MCF 10A (cell line): ENCODE measurements at places on chromosomes 11 and 22. TPM values are rescaled to one million over a fixed set of nuclear protein-coding genes. Genes with fewer than 3 reads are reported as not detected.

OR56B1 gene
- total RNA-seq: not detected in 2 replicates

ENTHD1 gene
- not detected in 2 replicates for total RNA-seq

DRD4 gene
- total RNA-seq: 0.44 and 1.3 TPM in 2 replicates

DGCR8 gene
- total RNA-seq: 40.8 and 49.1 TPM in 2 replicates

LRRC32 gene
- not detected in 2 replicates for total RNA-seq

OR51B2 gene
- not detected in 2 replicates for total RNA-seq

SYT9 gene
- not detected in 2 replicates for total RNA-seq

AIFM3 gene
- total RNA-seq: 1.1 and 1.3 TPM in 2 replicates

CD3G gene
- not detected in 2 replicates for total RNA-seq

DMC1 gene
- total RNA-seq: 0.56 and 1.4 TPM in 2 replicates

CPT1B gene
- total RNA-seq: 52.2 and 57.3 TPM in 2 replicates

FGF19 gene
- total RNA-seq: not detected in 2 replicates

BATF2 gene
- 1.3 and 1.6 TPM in 2 replicates for total RNA-seq

TIMM10 gene
- 52.2 and 80.3 TPM in 2 replicates for total RNA-seq

RASL10A gene
- 0.52 and 0.82 TPM in 2 replicates for total RNA-seq

PGR gene
- not detected in 2 replicates for total RNA-seq

PLAAT5 gene
- total RNA-seq: not detected in 2 replicates

DSCAML1 gene
- not detected in 2 replicates for total RNA-seq

C11orf65 gene
- total RNA-seq: 1.4 and 1.5 TPM in 2 replicates

TIMM8B gene
- 58.1 and 70.8 TPM in 2 replicates for total RNA-seq

ASRGL1 gene
- 0.65 TPM in 1 of 2 replicates, not detected in the other for total RNA-seq

EIF4ENIF1 gene
- total RNA-seq: 25.6 and 31.1 TPM in 2 replicates

CTSW gene
- total RNA-seq: not detected in 2 replicates

LARGE2 gene
- 0.52 and 0.91 TPM in 2 replicates for total RNA-seq

PHOX2A gene
- not detected in 2 replicates for total RNA-seq

REXO2 gene
- 125 and 126 TPM in 2 replicates for total RNA-seq

KCNC1 gene
- total RNA-seq: not detected in 2 replicates

LGR4 gene
- total RNA-seq: 14.2 and 14.8 TPM in 2 replicates

MAJIN gene
- not detected in 2 replicates for total RNA-seq

HEPN1 gene
- total RNA-seq: not detected in 2 replicates

CARD18 gene
- total RNA-seq: not detected in 2 replicates
